ENCODE measurements at places on chromosomes 4 and X.

DNA sequence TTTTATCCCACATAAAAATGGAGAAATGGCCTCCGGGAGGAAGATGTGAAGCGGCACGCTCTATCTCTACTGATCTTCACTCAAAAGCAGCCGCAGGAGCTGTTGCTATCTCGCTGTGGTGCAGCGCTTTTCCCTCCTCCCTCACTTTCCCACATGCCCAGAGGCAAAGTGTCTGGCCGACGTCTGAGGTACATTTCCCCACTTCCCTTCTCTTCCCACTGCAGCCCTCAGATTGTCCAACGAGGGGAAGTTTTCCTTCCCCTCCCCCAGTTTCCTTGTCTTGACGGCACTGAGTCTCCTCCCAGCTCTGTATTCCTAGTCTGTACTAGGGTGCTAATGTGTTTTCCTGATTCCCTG lies 660 bp upstream of the COL25A1 start:
- no peak for DNase-seq

- no peak for DNase-seq
These were observed 2325.2 kb downstream of the PCDH7 start for GRCh38 chr4:33045334-33045733.

- no peak for DNase-seq
These were observed 1608.7 kb downstream of the STIM2 start for GRCh38 chr4:28469387-28469786.

DNA sequence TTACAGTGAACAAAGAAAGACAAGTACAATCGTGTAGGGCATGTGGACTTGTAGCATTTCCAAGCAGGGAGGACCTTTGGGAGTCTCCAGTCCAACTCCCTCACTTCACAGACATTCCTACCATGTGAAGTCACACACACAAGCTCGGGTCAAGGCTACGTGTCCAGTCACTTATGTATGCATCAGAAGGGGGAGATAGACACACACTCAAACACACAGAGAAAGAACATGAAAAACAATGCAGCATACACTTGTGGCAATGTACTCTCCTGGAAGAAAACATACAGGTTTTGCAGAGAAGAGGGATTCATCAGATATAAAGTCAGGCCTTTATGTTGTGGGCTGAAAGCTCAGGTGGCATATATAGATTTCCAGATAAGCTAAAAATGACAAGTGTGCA lies 136.1 kb upstream of the MID1 start:
- DNase-seq = no peak

- DNase-seq = no peak
These were observed 54.8 kb downstream of the C4orf51 start for GRCh38 chr4:145734576-145735346.

DNA sequence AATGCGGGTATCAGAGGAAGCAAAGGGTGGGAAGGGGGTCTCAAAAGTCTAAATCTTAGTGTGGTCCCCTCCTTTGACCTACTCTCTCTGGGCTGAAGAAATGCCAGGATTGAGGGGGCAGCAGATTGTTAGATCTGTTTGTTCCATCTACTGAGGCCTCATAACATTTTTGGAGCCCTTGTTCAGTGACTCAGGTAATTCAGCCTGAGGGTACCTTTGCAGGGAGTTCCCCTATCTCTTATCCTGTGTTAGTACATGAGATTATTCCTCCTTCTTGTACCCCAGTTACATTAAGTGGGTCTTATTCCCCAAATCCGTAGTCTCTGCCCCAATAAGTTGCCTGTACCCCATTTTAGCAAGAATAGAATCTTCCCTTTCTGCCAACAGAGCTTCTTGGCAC lies 79.0 kb downstream of the RTL9 start:
- no peak for DNase-seq

DNA sequence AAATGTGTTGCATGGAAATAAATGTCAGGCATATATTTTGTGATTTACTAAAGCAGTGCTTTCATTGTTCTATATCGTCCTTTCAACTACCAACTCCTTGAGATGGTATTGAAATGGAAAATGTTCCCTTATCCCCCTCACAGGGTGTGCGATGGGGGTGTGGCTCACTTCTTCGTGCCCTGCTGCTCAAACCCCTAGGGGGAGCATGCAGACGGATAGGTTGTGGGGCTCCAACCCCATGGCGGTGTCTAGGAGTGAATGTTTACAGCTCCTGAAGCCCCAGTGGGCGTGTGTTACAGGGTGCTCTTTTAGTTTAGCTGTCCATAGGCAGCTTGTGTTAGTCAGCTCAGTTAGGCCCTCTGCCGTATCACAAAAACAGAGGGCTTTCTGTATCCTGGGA lies 287.7 kb upstream of the EMCN start:
- no peak for DNase-seq

- DNase-seq = no peak
These were observed 221.2 kb downstream of the NKX6-1 start for GRCh38 chr4:84277923-84278322.

DNA sequence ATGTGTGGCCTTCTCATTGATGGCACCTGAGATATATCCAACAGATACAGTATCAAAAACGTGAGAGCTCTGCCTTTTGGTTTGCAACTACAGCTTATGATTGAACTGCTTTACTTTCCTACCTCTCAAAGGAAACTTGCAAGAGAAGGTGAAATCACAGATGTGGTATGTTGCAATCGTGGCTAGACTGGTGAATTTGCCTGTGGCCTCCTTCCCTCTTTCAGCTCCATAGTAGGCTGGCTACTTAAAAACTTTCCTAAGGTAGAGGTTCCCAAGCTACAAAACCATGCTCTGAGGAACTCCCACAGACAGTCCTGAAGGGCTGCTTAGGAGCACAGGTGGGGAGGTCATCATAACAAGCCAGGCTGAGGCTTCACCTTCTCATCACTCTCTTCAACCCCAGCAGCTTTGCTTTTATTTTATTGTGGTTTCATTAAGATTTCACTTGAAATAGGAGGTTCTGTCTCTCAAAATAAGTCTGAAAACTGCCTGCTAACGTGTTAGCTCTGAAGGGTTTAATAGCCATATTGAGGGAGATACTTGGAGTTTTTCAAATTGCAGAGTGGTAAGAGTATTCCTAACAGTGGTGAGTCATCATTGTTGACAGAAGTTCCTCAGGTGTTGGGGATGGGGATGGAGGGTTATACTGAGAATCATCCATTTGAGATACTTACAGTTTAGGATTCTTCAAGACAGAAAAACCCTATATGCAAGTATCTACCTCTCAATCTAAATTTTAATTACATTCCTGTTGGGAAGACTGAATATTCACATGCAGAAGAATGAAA lies 93.5 kb upstream of the UCP1 start:
- no peak for DNase-seq

- DNase-seq = no peak
These were observed 103.8 kb downstream of the MAPK10 start for GRCh38 chr4:86256086-86256485.

GRCh38 chr4:140485939-140486338 lies 12.2 kb downstream of the MGAT4D start:
- DNase-seq = no peak

DNA sequence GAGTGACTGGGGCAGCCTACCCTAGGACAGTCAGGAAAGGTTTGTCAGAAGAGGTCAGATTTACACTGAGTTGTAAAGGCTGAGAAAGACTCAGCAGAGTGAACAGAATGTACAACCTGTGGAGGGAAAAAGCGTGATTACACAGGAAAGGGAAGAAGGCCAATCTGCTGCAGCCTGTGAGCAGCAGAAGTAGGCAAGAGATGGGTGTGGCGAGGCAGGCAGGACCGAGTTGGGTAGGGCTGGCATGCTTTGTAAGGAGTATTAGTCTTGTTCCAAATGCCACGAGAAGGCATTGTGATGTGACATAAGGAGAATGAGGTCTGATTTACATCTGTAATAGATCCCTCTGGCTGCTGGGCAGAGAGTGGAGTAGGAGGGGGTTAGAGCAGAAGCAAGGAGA lies 12.6 kb downstream of the SGMS2 start:
- DNase-seq = no peak

DNA sequence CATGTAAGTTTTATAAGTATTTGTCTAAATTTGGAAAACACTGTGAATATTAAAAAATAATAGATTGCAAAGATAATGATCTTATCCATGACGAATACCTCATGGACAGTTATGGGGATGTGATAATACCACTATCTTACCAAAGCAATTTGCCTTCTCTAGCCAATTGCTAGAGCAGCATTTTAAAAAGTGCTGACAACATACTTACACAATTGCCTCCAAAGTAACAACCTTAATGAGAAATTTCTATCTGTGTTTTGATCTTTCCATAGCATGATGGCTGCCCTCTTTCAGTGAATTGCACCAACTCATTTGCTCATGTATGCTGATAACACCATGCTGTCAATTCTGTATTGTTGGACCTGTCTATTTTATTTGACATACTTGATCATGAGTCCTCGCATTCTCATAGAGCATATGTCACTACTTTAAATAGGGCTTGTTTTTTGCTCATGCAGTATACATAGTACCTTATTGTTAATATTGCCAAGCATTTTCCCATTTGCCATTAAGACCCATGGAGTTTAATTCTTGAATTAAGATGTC lies 87.2 kb downstream of the MMRN1 start:
- no peak for DNase-seq

GRCh38 chr4:29756966-29757365 lies 963.2 kb upstream of the PCDH7 start:
- no peak for DNase-seq

DNA sequence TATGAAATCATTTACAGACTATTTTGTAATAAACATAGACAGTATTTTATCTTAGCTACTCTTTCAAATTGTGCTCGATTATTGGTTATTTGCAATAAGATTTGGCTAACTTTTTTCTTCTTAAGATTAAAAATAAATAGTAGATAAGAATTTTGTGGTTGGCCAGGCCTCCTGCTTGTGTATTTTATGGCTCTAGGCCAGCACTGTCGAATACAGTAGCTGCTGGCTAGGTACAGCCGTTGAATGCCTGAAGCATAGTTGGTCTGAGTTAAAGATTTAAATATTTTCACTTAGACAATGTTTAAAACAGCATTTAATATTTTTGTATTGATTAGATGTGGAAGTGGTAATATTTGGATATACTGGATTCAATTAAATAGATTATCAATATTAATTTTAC lies 481.0 kb downstream of the SPRY1 start:
- DNase-seq = no peak

- DNase-seq = peak; percentile 61
These were observed 581 bp upstream of the STK32B start for GRCh38 chr4:5050520-5051277.

DNA sequence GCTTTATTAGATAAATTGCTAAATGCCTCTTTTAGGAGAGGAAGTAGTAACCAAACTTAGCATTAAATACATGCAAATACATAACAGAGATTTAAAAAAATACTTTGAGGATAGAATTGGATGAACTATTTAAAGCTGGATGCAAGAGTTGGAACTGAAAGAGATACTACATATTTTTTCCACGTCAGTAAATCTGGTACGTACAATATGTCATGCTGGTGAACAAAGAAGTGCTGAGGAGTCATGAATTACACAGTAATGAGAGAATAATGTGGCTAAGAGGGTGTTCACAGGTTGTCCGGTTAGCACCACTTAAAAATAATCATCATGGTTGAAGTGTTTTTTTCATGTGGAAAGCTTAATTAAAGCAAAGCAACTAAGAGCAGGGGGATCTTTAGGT lies 184.1 kb upstream of the FRMPD4 start:
- no peak for DNase-seq

DNA sequence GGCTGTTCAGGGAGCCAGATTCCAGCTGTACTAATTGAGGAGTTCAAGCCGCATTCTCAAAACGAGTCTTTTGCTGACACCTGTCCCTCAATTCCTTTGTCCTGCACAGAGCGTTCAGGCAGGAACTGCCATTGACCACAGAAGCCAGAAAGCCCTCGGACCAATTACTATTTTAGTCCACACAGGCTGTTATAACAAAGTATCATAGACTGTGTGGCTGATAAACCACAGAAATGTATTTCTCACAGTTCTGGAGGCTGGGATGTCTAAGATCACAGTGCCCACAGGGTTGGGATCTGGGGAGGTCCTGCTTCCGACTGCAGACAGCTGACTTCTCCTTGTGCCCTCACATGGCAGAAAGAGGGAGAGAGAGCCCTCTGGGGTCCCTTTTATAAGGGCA lies 119.8 kb upstream of the ATP6AP2 start:
- no peak for DNase-seq

DNA sequence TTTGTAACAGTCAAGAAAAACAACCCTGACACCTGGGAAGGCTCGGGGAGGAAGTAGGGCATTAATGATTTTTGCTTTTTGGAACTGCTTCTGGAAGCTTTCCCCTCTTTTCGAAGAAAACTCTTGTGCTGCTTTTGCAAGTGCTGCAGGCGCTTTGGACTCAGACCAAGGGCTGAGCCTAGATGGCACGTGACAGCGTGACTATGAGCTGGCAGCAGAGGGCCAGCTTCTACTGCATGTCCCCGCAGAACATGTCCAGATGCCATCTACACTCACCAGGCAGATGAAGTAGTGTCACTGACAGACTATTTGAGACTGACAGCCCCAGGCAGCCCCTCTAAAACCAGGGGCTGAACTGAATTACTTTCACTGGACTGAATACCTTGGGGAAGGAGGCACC lies 6.2 kb downstream of the NR0B1 start:
- no peak for DNase-seq

- no peak for DNase-seq
These were observed 100.7 kb upstream of the GRPR start for GRCh38 chrX:16022580-16023200.

DNA sequence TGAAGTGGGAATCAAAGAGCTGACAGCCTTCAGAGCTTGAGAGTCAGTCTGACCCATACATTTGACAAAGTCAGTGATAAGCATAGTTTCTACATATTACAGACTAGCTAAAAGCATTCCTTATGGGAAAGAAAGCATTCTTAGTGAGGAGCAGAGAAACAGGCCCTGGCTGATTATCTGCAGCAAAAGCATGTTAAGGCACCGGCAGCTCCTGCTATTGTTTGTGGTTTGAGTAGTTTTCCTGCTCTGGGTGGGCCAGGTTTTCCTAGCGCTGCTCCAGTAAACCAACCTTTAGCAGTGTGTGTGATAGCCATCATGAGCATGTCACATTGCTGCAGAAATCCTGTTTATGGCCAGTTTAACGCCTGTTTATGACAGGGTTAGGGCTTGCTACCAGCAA lies 51.6 kb upstream of the WDR1 start:
- no peak for DNase-seq

DNA sequence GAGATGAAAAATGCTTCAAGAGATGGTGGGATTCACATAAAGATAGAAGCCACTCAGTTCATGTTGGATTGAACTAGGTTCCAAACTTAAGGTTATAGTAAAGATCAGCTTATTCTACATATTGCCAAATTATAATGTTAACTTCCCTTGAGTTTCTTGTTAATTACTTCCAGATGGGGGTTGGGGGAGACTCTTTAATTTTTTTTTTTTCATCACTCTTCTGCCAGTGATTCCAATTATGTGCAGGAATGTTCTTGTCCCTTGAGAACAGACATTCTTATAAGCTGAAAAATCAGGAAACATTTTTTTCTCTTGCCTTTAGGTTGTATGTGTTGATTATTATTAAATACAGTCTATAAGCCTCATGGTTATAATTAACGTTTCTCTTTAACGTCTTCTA lies 30.0 kb downstream of the MND1 start:
- DNase-seq = no peak

GRCh38 chr4:176845636-176846035 lies 52.9 kb upstream of the VEGFC start:
- no peak for DNase-seq

- DNase-seq = no peak
These were observed 318.6 kb downstream of the NAF1 start for GRCh38 chr4:162847945-162848549.

- peak; percentile 5 for DNase-seq
These were observed 201.0 kb upstream of the GPR101 start for GRCh38 chrX:137234651-137235402.
